PC-9 (cell line): ENCODE measurements at places on chromosomes 13 and 19.
A peak's percentile ranks its signal among the peaks of the same experiment; 100 is the strongest.

DNA sequence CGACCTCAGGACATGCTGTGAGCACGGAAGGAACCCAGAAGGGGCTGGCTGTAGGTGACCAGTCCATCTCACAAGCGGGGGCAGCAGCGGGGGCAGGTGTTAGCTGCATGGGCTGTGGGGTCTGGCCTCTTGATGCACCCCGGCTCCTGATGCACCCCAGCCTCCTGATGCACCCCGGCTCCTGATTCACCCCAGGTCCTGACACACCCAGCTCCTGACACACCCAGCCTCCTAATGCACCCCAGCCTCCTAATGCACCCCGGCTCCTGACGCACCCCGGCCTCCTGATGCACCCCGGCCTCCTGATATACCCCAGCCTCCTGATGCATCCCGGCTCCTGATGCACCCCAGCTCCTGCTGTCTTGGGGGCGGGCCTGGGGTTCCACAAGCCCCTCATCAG lies 7.4 kb downstream of the LSM7 start:
- DNase-seq: no peak

DNA sequence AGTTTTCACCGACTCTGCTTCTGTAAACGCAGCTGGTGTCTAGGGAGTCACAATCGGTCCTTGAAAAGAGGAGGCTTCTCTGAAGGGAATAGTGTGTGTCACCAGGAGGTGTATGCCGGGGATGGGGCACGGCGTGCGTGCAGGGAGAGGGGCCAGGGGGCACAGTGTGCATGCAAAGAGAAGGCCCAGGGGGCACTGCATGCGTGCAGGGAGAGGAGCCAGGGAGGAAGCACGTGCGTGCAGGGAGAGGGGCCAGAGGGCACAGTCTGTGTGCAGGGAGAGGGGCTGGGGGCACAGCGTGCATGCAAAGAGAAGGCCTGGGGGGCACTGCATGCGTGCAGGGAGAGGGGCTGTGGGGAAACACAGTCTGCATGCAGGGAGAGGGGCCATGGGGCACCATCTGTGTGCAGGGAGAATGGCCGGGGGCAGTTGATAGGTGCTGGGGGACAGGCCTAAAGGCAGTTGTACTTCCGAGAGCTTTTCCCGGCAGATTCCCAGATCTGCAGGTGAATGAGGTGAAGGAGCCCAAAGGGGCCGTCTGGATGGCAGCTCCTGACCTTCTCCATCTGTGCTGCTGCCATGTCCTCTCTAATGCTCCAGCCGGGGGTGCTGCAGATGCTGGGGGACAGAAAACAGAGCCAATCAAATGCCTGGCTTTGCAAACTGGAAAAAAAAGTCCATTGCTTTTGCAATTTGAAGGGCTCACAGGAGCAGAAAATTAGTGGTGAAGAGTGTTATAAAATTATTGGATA lies 36.4 kb downstream of the ATP11A start:
- DNase-seq: no peak

DNA sequence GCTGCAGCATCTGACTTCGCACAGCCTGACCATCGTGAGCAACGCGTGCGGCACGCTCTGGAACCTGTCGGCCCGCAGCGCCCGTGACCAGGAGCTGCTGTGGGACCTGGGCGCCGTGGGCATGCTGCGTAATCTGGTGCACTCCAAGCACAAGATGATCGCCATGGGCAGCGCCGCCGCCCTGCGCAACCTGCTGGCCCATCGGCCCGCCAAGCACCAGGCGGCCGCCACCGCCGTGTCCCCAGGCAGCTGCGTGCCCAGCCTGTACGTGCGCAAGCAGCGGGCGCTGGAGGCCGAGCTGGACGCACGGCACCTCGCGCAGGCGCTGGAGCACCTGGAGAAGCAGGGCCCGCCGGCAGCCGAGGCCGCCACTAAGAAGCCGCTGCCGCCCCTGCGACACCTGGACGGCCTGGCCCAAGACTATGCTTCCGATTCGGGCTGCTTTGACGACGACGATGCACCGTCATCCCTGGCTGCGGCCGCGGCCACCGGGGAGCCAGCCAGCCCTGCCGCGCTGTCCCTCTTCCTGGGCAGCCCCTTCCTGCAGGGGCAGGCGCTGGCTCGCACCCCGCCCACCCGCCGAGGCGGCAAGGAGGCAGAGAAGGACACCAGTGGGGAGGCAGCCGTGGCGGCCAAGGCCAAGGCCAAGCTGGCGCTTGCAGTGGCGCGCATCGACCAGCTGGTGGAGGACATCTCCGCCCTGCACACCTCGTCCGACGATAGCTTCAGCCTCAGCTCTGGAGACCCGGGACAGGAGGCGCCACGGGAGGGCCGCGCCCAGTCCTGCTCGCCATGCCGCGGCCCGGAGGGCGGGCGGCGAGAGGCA lies 13.6 kb downstream of the C19orf25 start:
- no peak for DNase-seq

DNA sequence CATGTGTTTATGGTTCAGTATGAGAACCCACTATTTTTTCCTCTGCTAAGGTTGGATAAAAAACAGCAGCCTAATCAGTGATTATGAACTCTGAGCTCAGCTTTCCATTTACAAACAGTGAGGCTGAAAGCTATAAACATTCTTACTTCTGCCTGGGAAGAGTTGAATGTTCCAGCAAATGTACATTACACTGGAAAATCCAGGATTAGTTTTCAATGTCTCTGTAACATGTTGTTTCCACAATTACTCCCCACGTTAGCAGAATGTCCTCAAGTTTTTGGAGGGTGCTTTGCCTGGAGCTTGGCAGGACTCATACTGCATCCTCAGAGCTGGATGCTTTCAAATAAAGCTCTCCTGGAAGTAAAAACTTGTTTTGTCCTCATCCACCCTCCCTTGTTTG lies 150.4 kb downstream of the POSTN start:
- DNase-seq: no peak

DNA sequence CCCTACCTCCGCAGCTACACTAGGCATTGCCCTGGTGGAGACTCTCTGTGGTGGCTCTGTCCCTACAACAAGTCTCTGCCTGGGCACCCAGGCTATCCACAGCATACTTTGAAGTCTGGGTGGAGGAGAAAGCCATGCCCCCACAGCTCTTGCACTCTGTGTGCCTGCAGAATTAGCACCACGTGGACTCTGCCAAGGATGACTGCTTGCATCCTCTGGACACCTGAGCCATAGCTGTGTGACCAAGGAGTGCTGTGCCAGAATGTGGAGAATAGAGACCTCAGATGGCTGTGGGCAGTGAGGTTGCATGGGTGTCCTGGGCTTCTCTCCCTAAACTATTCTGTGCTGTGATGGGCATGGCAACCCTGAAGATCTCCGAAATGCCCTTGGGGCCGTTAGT lies 21.2 kb upstream of the MCF2L start:
- DNase-seq: no peak

DNA sequence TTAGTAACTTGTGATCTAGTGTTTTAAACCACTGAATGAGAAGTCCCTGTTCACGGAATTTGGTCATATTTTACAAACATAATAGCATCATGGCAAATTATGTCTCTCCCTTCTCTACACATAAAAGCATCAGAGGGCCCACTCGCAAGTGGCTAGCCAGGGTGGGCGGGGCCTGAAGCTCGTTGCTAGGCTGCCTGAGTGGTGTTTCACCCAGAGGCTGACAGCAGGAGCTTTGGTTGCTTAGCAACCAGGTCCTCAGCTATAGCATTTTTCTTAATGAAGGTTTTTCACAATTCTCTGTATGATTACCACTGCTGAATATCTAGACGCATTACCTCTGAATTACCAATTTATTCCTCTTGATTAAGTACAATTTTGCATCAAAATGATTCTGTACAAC lies 126.5 kb downstream of the NALCN start:
- peak; percentile 10 for DNase-seq

GRCh38 chr19:4908781-4909155 lies 533 bp upstream of the UHRF1 start:
- no peak for DNase-seq

DNA sequence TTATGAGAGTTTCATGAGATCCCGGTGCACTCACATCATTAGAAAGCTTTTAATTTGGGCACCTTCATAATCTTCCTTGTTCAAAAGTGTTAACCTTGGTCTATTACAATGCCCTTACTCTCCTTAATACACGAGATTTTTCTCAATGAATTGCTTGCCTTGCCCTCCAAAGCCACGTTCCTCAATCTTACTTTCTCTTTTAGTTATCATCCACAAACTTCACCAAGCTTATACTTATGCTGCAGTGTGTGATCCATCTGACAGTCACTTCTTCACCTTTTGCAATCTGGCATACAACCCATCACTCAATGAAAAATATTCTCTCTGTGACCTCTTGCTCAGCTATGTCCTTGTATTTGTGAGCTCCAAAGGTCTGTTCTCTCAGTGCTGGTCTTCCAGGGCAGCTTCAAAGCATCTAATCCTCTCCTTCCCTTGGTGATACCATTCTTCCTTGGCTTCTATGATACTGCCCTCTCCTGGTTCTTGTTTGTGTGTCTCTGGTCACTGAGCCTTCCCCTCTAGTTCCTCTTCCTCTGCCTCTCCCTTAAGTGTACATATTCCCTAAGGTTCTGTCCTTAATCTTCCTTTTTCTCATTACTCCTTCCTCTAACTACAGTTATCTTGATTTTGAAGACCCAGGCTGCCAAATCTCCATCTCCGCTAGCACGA lies 202.2 kb upstream of the STARD13 start:
- no peak for DNase-seq

- peak; percentile 37 for DNase-seq
Observed at GRCh38 chr19:2546128-2547032, 70.5 kb downstream of the GADD45B start.

DNA sequence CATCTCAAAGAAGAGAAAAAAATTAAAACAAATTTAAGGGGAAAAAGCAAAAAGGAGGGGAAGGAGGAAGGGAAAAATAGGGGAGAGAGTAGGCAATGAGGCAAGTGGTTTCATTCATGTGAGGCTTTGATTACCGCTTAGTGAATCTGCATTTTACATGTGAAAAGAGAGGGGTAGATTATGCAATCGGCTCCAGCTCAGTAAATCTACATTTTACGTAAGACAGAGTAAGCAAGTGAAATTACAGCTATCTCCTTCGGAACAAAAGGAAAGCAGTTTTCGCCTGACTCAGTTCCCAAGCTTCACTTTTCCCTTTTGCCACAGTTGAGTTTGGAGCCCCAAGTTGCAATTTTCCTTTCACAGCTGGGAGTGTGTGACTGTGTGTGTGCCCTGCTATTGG lies 16.0 kb upstream of the OLFM2 start:
- no peak for DNase-seq

DNA sequence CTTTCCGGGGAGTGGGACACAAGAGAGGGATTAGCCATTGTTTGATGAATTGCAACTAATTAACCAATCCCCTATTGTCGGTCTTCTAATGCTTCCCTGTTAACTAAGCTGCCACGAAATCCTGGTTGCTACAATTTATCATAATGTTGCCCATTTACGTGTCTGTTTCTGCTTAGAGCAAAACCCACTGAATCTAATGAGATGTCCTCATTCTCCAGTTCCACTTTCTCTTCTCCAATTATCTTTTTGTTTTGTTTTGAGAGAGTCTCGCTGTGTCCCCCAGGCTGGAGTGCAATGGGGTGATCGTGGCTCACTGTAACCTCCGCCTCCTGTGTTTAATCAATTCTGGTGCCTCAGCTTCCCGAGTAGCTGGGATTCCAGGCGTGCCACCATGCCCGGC lies 5.2 kb upstream of the DPP9 start:
- no peak for DNase-seq

GRCh38 chr19:1238369-1239303 lies 831 bp upstream of the CBARP start:
- DNase-seq: no peak

- DNase-seq: no peak
Observed at GRCh38 chr13:27201661-27202060, 30.1 kb upstream of the USP12 start.

DNA sequence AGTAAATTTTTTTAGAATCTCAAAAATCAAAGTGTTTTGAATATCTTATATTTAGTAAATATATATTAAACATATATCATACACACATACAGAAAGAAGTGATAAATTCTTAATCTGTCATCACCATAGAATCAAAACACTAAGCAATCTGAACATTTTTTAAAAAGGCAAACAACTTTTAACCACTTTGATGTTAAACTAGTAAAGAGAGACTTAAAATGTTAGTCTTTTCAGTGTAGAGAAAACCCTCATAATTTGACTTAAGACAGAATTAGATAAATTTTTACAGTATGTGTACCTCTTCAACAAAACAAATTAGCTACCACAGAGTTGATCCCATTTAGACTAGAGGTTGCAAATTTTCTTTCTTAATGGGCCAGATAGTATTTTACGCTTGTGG lies 13.4 kb downstream of the SUPT20H start:
- no peak for DNase-seq

GRCh38 chr13:111623208-111623607 lies 302.8 kb downstream of the TEX29 start:
- DNase-seq: no peak

- peak; percentile 83 for DNase-seq
Observed at GRCh38 chr19:18496167-18496979, 25.5 kb downstream of the ELL start.

DNA sequence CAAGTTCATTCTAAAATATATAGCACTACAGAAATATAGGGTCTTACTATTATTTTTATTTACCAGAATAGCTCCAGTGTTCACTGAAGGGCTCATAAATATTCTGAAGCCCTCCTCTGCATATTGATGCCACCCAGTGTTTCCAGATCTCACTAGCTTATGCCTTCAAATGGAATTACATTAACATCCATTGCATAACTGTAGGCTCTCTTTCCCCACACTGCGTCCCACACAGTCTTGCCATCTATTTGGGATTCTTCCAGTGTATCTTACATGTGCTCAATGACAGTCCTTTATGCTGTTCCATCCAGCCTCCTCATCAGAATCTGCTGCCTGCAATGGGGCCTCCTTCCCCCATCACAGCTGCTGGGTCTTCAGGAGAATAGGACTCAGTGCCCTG lies 137.2 kb downstream of the CYSLTR2 start:
- no peak for DNase-seq

DNA sequence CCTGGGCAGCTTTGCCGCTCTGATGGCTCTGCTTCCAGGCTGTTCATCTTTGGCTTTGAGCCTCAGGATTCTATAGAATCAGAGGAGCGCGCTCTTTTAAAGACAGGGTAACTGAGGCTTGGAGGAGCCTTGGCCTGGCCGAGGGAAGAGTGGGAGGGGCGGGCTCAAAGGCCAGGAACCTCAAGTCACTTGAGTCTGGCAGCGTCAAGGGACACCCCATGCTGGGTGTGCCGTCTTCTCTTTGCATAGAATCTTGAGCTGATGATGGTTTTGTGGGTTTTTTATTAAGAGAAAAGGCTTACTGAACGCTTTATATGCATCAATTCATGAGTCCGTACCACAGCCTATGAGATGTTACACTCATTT lies 1.1 kb downstream of the PGLS start:
- DNase-seq: no peak
